ENCODE measurements at places on chromosomes 2 and 18.

GRCh38 chr2:71100195-71100964, 29.6 kb downstream of the MCEE start:
- peak; percentile 14 for DNase-seq

- no peak for DNase-seq
These were observed 22.8 kb downstream of the ATP8B1 start for GRCh38 chr18:57780318-57780705.

DNA sequence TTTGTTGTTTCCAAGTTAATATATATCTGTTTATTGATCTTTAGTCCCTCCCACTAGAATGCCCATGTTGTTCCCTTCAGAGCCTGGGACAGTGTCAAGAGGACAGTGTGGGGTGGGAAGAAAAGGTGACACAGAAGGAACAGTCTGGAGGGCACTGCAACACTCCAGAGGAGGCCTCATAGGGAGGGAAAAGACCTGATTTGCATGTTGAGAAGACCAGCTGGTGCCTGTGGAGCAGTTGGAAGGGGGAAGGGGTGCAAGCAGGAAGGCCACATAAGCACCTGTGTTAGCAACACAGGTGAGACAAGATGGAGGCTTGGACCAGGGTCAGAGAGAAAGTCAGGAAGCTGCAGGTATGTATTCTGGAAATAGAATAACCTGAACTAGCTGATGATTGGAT, 48.1 kb upstream of the FHOD3 start:
- no peak for DNase-seq

GRCh38 chr2:179104736-179105135, 54.8 kb upstream of the CCDC141 start:
- DNase-seq, result no peak

GRCh38 chr2:219983836-219984235, 356.4 kb downstream of the SLC4A3 start:
- DNase-seq, result no peak

DNA sequence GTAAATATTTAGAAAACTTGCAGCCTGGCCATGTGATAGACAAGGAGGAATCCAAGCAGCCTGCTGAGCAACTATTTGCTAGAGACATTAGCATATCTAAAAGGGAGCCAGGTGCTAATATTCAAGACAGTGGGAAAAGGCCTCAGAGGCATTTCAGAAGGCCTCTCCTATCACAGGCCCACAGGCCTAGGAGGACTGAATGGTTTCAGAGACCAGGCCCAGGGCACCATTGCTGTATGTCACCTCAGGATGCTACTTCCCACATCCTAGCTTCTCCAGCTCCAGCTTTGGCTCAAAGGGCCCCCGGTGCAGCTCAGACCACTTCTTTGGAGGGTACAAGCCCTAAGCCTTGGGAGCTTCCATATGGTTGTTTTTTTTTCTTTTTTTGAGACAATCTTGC, 3.8 kb downstream of the NAT8 start:
- no peak for DNase-seq

- DNase-seq, result no peak
These were observed 141.5 kb downstream of the FAM210A start for GRCh38 chr18:13584825-13585224.

- DNase-seq, result no peak
These were observed 231.3 kb downstream of the ZRANB3 start for GRCh38 chr2:135299658-135300244.

DNA sequence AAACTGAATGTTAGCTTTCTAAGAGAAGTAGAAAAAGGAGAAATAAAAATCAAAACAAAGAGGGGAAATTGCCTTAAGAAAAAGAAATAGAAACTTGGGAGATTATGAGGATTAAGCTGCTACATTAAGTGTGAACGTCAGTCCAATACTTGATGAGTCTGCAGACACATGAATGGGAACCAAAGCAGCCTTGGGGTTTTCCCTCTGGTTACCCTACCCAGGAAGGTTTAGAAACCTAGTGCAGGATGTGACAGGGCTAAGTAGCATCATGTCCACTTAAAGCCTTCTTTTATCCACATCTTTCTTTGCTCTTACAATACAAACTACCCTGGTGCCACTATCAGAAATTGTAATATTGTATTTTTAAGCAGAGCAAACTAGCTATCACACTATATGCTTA, 22.3 kb downstream of the SLC35F5 start:
- no peak for DNase-seq

Measured in stimulated activated CD4-positive, alpha-beta T cell treated with anti-CD3 and anti-CD28 coated beads, Interleukin-2, amount 100 ng/mL, for 4 hours (primary cell).